ENCODE measurements at places on chromosomes 5 and 9.

DNA sequence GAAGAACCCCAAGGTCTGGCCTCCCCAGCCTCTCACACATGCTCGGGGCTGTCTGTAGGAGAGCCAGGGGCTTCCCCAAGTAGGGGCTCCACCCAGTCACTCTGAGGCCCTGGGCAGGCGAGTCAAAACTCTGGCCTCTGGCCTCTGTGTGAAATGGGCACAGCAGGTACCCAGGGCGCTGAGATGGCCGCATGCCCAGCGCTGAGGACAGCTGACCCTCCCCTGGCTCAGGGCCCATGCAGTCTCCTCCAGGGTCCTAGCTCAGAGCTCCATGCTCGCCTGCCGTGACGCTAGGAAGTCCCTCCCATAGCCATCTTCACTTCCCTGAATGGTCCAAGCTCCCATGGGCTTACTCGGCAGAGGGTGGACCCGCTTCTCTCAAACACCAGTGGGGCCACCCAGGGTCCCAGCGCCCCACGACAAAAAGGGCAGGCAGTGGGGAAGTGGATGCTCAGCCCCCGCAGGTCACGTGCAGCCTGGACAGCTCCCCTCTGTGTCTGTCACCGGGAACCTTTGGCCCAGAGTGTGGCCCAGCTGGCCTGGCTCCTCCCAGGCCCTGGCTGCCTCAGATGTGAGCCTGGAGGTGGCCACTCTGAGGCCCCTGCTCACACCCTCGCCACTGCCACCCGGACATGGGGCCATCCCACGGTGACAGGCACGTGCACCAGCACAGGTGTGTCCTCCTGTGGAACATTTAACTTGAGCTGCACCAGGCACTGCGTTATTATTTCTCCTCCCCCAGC lies 12.2 kb upstream of the VAV2 start:
- DNase-seq = no peak

DNA sequence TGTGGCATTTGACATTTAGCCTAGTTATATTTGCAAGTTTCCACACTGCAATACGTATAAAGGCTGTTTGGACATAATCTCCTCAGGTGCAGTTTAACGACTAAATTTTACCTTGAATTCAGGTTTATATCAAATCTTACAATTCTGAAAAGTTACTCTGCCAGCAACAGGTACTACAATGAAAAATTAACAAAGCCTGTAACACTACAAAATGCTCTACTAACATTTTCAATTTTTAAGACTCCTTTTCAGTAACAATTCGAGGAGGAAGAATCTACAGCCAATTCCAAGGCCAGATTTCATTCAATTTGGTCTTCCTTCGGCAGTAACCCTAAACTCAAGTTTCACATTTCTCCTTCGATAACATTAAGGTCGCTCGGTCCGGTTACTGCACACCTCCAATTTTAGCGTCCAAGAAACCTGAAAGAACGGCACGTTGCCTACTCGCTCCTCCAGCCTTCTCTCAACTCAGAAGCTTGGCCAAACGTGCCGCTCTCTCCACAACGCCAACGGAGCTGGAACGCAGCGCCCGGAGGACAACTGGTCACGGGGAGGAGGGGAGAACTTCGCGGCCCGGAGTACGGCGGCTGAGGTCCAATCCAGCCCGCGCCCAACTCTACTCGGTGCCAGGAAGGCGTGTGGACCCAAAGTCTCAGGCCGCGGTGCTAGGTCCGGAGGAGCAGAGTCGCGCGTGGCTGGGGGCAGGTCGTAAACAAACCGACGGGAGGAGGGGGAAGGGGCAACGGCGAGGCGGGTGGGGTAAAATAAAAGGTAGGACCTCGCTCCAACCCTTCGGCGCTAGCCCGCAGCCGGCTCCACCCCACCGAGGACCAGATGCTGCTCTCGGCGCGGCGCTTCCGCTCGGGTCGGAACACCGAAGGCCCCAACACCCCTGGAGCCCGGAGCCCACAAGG lies 681 bp downstream of the FNIP1 start:
- peak; percentile 54 for DNase-seq

- DNase-seq = no peak
These were observed 51.2 kb downstream of the MRPS27 start for GRCh38 chr5:72268753-72269410.

GRCh38 chr9:99127356-99128132 lies 22.6 kb downstream of the TGFBR1 start:
- DNase-seq = no peak

GRCh38 chr9:84677080-84677479 lies 7.6 kb downstream of the NTRK2 start:
- DNase-seq = no peak

Data from muscle of arm (tissue), 14 donors.